ENCODE measurements at places on chromosomes 1 and 21. TPM values are rescaled to one million over a fixed set of nuclear protein-coding genes. Genes with fewer than 3 reads are reported as not detected.

Gene NLRP3
- polyA plus RNA-seq: 0.36 TPM

Gene SMIM34
- polyA plus RNA-seq: not detected

Gene SPRR5
- not detected for polyA plus RNA-seq

Gene BSND
- not detected for polyA plus RNA-seq

Gene RGS13
- not detected for polyA plus RNA-seq

Gene RHEX
- not detected for polyA plus RNA-seq

Gene KRTAP7-1
- polyA plus RNA-seq: not detected

Gene GUCA2B
- not detected for polyA plus RNA-seq

Gene LGR6
- polyA plus RNA-seq: not detected
